ENCODE measurements at places on chromosomes 5 and 9. TPM values are rescaled to one million over a fixed set of nuclear protein-coding genes. Genes with fewer than 3 reads are reported as not detected.

The PHYHD1 gene
- 0.20 TPM for total RNA-seq

The CCL28 gene
- 6.3 TPM for total RNA-seq

The RGP1 gene
- 14.6 TPM for total RNA-seq

The ZBTB43 gene
- 18.9 TPM for total RNA-seq

The KCNIP1 gene
- total RNA-seq: not detected

The CDC14B gene
- total RNA-seq: 2.5 TPM

The PCDHGB6 gene
- total RNA-seq: 0.18 TPM

The GCNT4 gene
- total RNA-seq: 1.2 TPM

The PCDHA10 gene
- total RNA-seq: not detected

The BARHL1 gene
- total RNA-seq: not detected

The UBTD2 gene
- total RNA-seq: 5.7 TPM

The DBH gene
- total RNA-seq: not detected

The SLC46A2 gene
- total RNA-seq: not detected

The TPPP gene
- total RNA-seq: 0.19 TPM

The C5orf52 gene
- not detected for total RNA-seq

The SLC27A6 gene
- total RNA-seq: not detected

The ORM1 gene
- 3.5 TPM for total RNA-seq

The ERAP2 gene
- 11.2 TPM for total RNA-seq

The FAM81B gene
- total RNA-seq: not detected

The SLC26A2 gene
- total RNA-seq: 8.0 TPM

The WNT8A gene
- total RNA-seq: not detected

The CKMT2 gene
- total RNA-seq: not detected

The ELOVL7 gene
- total RNA-seq: 0.18 TPM

Data from activated T-cell treated with anti-CD3 and anti-CD28 coated beads, Interleukin-2, amount 50 U/mL, for 4 hours (primary cell).